ENCODE measurements at places on chromosomes 2 and 18. TPM values are rescaled to one million over a fixed set of nuclear protein-coding genes. Genes with fewer than 3 reads are reported as not detected.

- no peak for DNase-seq
Measured at GRCh38 chr2:75495862-75496261, 64.9 kb downstream of the EVA1A start.

GRCh38 chr18:26614374-26614773, 66.0 kb upstream of the KCTD1 start:
- peak; percentile 46 for DNase-seq

GRCh38 chr18:50454387-50454988, 79.6 kb downstream of the SKA1 start:
- peak; percentile 38 for DNase-seq

DNA sequence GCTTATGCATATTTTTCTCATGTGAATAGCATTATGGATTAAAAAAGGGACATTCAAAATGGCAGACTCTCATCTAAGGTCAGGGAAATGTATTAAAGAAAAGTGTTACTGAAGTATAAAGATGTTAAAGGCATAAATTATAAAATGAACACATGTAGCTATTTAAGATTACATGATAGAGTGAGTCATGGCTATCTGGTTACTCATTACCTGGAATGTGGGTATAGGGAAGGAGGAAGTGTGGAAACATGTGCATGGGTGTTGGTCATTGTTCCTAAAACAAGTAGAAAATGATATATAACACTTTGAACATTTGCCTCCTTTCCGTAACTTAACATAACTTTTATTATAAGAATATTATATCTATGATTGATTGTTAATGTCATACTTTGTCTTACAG, 66.4 kb downstream of the MYO1B start:
- DNase-seq = no peak

The POTEC gene
- not detected for total RNA-seq

GRCh38 chr2:191831410-191831994, 15.4 kb downstream of the CAVIN2 start:
- no peak for DNase-seq

DNA sequence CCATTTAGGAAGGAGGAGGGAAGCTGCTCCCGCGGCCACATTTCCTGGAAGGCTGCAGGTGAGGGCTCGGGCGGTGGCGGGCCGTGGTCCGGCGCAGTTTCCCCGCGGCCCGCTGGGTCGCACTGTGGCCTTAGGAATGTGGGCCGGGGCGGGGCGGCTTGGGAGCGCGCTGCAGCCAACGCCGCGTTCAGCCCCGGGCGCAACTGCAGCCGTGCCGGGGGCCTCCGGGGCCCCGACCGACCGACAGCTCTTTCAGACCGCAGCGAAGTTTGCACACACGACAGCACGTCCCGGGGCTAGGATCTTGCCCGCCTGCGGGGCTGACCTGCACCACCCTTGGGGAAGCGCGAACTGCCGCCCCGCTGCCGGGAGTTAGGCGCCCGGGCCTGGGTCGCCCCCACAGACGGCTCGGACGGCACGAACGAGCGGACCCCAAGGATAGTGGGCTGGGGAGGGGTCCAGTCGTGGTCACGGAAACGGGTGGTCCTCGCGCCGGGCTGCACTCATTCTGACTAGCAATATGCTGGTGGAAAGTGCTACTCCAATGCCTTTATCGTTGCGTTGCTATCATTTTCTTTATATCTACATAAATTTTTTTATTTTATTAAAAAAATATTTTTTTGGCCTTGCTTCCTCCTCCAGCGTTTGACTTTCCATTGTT, 69.9 kb upstream of the DLX2 start:
- peak; percentile 93 for DNase-seq

DNA sequence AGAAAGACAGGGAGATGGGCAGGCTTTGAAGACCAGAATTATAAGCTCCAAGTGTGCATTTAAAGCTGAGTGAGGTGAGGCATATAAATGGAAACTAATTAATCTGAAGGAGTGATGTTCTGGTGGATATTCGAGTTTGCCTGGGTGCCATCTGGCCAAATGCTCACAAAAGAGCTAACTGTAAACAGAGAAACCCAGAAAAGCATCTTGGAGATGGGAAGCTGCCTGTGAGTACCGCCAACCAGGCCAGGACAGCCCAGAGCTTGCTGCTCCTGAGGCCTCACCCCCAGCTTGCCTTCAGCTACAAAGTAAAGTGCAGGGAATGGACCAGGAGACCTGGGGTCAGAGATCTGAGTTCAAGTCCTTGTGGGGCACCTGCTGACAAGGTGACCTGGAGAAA, 446.1 kb upstream of the MYT1L start:
- no peak for DNase-seq

DNA sequence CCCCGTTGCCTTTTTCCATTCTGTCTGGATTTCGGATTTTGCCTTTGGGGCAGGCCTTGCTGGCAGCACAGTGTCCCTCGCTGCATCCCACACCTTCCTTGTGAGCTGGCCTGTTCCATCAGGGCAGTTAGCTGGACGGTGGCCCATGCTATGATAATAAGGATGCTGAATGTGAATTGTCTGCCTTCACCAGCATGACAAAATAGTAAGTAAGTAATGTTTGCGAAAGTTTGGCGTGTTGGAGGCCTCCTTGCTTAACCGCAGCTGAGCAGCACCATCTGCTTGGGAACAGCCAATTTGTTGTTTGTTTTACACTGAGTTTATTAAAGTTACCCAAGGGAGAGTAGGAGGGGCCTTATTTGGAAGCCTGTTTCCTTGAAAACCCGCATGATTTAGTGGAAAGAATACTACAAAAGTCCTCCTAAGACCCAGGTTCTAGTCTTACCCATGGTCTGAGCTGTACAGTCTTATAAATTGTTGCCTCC, 469.7 kb upstream of the FANCL start:
- DNase-seq = no peak

DNA sequence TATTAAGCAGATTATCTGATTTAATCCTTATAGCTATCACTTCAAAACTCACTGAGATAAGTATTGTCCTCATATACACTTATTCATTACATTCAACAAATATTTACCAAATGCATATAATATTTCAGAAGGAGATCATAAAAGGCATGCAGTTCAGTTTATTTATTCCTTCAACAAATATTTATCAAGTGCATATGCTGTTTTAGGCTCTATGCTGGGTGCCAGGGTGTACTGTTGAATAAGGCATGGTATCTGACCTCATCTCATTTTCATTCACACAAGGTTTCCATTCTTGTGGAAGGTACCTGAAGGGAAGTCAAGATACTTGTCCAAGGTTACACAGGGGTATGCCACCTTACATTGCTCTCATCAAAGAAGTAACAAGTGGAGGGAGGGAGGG, 213.0 kb downstream of the INSIG2 start:
- no peak for DNase-seq

DNA sequence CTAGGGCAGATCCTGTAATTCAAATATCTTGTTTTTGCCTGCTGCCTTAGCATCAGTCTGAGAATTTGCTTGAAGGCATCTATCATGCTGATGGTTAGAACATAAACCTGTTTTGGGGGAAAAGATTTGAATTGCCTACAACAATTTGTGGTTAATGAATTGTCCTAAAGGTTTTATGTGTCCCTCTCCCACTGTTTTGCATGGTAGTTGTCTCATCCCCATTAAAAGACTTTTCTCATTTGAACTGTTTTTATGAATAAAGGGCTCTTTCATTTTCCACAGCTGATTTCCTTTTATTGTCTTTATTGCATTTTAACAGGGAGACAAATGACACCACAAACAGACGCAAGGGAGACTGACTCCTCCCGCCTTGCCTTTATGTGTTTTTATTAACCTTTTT, 275.6 kb downstream of the PIK3C3 start:
- DNase-seq = no peak

GRCh38 chr2:148999451-148999921, 39.0 kb upstream of the LYPD6B start:
- peak; percentile 55 for DNase-seq

The PLEKHH2 gene
- total RNA-seq = 6.7 TPM

- DNase-seq = no peak
Measured at GRCh38 chr2:64998658-64999061, 9.5 kb downstream of the SLC1A4 start.
